ENCODE measurements at places on chromosomes 3 and 15.

GRCh38 chr3:142656575-142656974 lies 60.4 kb downstream of the PLS1 start:
- DNase-seq: no peak

- DNase-seq: no peak
Measured at GRCh38 chr15:25663515-25663914, 199.6 kb downstream of the ATP10A start.

DNA sequence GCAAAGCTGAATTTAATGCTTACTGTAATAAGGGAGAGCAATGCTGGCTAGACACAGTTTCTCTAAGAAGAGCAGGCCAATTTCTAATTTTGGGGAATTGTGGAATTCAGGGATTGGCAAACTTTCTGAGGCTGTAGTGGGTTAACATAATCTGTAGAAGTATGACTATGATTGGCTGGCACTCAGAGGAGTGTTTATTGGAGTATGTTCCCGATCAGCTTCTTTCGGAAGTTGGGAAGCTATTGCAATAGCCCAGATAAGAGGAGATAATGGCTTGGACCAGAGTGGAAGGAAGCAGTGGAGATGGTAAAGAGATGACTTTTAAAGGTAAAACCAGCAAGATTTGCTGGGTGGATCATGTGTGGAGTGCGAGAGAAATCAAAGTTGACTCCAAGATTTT lies 19.4 kb downstream of the TMOD3 start:
- DNase-seq: no peak

DNA sequence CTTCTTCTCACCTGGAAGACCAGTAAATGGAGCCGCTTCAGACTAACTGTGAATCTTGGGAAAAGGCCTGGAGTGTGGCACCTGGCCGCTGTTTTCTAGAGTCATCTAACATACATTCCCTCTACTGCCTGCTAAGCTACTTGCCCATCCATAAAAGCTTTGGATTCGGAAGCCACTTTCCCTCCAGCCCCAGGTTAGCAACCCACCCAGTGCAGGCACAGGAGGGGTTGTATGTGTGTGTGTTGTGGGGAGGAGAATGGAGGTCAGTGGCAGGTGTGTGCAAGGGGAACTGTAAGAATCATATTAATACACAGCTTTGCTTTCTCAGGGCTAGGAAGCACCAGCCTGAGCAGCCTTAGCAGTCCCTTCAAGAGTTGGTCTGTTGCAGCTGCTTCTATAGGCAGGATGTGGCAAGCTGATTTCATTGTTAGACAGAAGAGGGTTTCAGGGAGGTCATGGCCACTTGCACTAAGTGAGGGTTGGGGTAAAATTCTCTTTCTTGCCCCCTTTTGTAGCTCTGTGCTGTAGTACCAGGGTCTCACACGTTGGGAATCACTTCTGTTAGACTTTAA lies 8.9 kb downstream of the NSUN3 start:
- no peak for DNase-seq

GRCh38 chr3:10623578-10624275 lies 118.3 kb upstream of the ATP2B2 start:
- DNase-seq: no peak

DNA sequence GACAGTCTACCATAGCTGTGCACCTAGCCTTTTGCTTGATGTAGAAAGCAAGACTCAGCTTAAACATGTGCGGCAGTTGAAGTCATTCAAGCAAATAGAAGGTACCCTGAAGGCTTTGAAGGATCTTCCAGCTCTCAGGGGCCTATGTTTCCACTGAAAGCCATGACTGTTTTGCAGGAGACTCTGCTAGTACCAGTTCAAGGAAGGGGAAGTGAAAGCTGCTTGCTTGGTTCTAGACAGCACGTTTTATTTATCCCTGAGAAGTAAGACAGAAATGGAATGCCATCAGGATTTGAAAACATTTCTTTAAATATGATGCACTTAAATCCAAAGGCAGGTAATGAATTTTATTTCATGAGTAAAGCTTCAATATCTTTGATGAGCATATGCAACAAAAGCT lies 311.4 kb downstream of the PDCD6IP start:
- DNase-seq: no peak

- DNase-seq: peak; percentile 94
Measured at GRCh38 chr3:129195731-129196256, 12.1 kb upstream of the CNBP start.

DNA sequence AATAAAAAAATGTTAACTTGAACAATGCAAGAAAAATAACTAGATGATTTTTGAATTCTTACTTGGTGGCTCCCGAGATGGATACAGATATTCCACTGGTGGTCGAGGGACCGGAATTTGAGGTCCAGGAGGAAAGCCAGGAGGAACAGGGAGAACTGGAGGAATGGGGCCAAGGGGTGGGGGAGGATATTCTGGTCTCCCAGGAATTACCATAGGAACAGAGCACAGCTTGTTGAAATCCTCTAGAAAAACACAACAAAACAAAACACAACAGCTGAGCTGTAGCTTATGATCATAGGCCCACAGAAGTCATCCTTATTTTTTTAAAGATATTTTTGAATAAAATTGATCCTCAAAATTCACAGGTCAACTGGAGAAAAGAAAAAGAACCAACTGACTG lies 129.4 kb downstream of the FBN1 start:
- no peak for DNase-seq

GRCh38 chr3:57309769-57310360 lies 17.4 kb upstream of the ASB14 start:
- no peak for DNase-seq

GRCh38 chr3:168847291-168847883 lies 751.7 kb upstream of the GOLIM4 start:
- peak; percentile 51 for DNase-seq

GRCh38 chr15:82317091-82317489 lies 32.2 kb downstream of the GOLGA6L10 start:
- DNase-seq: no peak

GRCh38 chr3:158794936-158795518 lies 6.8 kb upstream of the MFSD1 start:
- peak; percentile 54 for DNase-seq

DNA sequence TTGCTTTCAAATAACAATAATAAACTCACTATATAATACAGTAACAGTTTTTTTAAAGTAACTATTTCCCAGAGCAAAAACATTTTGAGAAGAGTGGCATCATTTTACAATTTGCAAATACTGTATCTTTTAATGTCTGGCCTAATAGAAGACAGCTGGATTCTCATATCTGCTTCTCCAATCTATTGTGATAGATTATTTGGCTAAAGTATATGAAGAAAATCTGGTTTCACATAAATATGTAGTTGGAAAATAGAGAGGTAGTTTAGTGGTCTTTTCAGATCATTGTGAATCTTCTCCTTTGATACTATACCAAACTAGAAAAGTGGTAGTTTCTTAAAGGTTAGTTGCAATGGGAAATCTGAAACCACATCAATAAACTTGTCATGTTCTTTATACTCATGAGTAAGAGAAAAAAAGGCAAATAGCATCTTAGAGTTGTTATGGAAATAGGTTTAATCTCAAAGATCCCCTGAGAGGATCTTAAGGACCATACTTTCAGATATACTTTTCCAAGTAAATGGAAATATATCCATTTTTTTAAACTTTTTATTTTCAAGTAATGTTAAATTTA lies 124.8 kb upstream of the NR2E3 start:
- DNase-seq: peak; percentile 46

- no peak for DNase-seq
Measured at GRCh38 chr15:48596841-48597240, 48.7 kb downstream of the FBN1 start.

- no peak for DNase-seq
Measured at GRCh38 chr3:13266005-13266404, 154.1 kb downstream of the NUP210 start.

GRCh38 chr3:150738688-150739087 lies 24.3 kb downstream of the SIAH2 start:
- no peak for DNase-seq

GRCh38 chr3:56900801-56901200 lies 99.1 kb upstream of the ARHGEF3 start:
- no peak for DNase-seq

DNA sequence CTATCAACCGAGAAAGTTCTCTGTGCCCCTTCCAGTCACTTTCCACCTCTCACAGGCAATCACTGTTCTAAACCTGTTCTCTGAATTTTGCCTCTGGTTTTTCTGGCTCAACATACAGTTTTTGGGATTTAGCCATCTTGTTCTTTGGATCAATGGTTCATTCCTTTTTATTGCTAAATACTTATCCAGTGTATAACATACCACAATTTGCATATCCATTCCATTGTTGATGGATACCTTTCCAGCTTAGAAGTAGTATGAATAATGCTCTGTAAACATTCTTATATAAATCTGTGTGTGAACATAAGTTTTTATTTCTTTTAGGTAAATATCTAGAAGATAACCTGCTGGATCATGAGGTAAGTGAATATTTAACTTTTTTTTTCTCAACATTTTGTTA lies 87.8 kb upstream of the FNDC3B start:
- no peak for DNase-seq

DNA sequence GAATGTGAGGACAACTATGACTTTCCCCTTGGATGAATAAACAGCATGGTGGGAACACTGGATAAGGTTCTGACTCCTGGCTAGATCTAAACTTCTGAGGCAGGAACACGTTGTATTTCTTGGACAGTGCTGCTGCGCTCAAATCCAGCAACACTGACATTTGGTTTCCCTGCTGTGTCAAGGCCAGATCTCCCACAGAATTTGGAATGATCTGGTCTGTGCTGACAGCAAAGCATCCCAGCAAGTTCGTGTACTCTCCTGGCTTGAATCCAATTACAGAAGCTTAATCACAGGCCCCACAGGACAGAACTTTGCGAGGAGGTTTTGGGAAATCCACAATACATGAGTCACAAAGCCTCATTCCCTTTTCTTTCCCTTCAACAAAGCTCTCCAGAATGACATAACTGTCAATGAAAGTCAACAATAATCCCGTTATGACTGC lies 92.5 kb downstream of the ADAMTS9 start:
- no peak for DNase-seq

- DNase-seq: no peak
Measured at GRCh38 chr15:74314795-74315438, 52.5 kb downstream of the CYP11A1 start.

DNA sequence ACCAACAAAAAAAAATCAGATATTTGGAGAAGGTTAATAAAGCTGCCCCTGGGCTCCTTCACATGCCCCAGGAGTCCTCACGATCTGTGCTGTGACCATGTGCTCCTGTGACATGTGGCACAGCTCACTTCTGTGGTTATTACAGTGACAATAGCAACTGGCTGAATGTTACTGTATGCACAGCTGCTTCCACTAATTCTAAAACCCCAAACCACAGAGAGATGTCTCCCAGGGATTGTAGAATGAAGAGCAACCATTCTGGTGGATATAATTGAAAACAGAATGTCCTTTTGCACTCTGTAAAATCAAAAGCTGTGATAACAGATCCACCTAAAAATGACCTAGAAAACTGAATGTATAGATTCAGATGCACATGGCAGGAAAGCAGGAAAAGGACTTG lies 489.2 kb upstream of the CNTN4 start:
- no peak for DNase-seq

DNA sequence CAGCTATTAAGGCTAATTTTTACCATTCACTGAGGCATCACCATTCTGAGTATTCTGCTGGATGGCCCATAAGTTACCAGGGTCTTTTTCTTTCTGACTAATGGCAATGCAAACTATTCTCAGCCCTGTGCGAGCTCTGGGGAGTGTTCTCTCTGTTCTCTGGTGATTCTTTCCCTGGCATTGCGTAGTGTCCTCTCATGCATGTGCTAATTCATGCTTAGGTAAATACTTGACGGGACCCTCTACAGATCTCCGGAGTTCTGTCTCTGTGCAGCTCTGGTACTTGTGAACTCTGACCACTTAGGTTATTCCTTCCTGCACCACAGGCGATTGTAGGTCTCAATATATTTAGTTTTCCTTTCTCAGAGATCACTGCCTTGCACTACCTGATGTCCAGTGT lies 34.8 kb downstream of the UBE2E1 start:
- no peak for DNase-seq

DNA sequence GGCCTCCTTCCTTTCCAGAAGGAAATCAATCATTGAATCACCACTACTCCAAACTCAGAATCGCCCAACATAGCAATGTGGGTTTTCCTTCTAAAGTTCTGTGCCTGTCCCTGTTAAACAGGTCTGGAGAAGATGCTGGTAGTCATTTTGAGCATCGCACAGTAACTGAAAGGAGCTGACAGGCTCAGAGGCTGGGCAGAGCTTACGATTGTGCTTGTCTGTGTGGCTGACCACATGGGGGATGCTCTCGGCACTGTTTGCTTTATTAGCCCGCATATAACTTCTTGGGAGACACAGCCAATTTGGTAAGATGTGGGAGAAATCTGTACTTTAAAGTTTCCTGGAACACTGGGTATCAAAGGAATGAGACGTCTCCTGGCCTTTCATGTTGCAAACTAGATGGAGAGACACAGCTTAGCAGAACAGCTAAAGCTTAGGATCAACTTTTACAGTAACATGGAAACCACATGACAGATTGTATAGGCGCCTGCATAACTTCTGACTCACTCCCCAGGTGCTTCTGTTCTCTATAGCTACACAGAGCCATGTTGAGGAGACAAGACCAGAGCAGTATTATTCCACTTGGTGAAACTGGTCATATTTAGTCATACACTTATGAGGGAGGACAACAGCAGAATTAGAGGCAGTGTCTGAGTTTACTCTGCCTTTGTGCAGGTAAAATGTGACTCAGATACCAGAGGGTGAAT lies 374.1 kb downstream of the RORA start:
- no peak for DNase-seq

DNA sequence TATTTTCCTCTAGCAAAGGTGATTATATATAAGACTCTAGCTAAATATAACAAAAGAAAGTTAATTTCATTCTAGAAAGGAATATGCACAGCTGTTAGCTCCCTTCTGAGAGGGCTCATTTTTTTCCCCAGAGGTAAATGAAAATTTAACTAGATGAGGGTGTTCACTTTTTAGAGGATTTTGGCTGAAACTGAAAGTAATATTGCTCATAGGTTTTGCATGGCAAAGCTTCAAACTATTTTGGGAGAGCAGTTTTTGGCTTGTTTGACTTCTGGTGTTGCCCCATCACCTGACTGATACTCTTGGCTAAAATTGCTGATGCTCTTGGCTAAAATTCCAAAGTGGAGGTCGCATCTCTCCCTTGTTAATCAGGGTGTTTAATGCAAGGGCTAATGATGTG lies 311.9 kb downstream of the EDEM1 start:
- DNase-seq: no peak

- no peak for DNase-seq
Measured at GRCh38 chr15:45139770-45140169, 10.0 kb downstream of the DUOX1 start.

DNA sequence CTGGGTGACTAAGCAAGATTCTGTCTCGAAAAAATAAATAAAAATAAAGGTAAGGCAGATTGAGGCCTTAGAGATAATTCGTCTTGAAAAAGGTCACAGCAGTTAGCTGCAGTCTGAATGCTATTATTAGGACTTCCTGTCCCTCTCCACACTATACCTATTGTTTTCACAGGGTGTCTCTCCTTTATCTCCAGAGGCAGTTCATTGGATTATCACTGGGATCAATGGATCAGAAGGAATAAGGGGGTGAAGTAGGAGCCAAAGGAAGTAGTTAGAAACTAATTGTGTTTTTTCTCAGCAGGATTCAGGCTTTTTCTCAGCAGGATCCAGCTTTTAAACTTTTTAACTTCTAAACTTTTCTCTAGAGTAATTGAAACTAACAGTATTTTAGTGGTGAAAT lies 326.9 kb downstream of the IL5RA start:
- DNase-seq: no peak

Data from EL (cell line).